ENCODE measurements at places on chromosomes 1 and 21. TPM values are rescaled to one million over a fixed set of nuclear protein-coding genes. Genes with fewer than 3 reads are reported as not detected.

The BCL10 gene
- 52.5 TPM for total RNA-seq

The PTPN22 gene
- 26.1 TPM for total RNA-seq

The SIK1 gene
- total RNA-seq, result 20.2 TPM

GRCh38 chr1:78607334-78607927 lies 12.8 kb upstream of the IFI44L start:
- DNase-seq, result no peak

DNA sequence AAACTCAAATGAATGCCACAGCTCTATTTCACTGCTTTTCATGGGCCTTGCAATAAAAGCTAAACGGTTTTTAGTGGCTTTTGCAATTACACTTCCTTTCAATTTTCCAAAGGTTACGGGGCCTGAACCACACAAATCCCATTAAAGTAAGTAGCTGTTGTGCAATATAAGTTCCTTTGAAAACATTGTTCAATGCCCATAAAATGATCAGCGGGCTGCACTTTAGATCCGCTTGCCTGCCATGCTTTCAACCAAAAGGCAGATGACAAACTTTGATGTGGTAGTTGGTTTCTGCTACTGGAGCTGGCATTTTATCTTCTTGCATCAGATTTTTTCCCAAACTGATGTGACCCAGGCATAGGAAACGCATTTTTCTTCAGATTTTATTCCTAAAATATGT lies 50.2 kb downstream of the PRRX1 start:
- DNase-seq, result no peak

GRCh38 chr21:36038701-36039497 lies 21.4 kb downstream of the SETD4 start:
- DNase-seq, result no peak

GRCh38 chr1:240635466-240636256 lies 23.7 kb upstream of the GREM2 start:
- no peak for DNase-seq

DNA sequence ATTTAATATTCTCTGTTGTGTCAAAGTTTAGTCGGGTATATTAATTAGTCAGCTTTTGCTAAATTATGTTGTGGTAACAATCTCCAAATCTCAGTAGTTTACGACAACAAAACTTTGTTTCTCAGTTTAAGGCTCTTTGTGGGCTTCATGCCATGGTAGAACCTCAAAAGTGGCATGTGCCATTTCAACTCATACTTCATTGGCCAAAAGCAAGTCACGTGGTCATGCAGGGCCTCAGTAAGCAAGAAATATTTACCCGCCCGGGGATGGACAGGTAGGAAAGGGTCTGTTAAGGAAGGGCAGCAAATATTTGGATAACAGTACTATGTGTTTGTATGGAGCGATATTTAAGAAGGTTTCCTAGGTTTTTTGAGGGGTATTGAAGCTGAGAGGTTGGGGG lies 38.6 kb downstream of the ITSN1 start:
- DNase-seq, result no peak

DNA sequence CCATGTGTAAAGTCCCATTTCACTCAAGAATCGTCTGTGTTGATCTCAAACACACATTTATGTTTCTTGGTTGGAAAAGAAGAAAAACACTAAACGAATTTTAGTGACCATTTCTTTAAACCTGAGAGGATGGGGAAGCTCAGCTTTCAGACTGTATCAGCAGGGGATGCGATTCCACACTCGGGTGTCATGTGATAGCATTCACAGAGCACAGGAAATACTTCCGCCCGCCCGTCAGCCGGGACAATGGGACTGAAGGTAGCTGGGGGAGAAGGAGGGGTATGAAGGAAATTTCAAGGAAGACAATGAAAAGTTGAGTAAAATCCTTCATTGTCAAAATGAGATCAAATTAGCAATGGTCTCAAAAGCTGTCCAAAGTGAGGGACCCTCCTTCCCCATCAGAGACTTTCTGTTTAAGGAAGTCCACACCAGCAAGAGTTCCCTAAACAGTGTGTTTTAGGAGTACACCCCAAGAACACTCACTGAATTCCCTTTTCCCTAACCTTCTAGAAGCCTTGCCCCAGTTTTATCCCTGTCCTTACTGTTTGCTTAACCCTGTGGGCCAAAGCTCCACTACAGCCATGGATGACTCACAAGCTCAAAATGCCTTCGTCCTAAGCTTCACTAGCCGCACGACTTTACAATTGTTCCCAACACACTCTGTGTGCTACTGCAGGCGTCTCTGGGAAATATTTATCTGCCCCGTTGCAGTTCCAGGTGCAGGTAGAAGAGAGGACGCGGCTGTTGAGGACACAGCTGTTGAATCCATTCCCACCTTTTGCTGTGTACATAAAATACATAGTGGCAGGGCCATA lies 51.4 kb upstream of the SIM2 start:
- DNase-seq, result no peak

DNA sequence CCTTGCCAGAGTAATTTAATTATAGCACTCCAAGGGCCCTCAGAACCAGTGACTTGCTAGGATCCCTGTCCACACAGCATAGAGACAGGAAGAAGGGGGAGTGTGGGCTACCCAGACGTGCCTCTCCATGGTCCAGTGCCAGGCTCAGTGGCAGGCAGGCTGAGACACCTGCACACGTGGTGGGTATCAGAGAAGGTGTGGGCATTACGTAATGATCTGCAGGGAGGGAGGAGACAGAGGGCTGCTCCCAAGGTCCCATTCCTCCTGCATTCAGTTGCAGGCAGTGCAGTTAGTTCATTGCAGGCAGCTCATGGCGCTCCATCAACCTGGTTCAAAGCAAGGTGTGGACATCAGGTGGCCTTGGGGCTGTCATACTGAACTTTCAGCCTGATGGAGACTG lies 49.9 kb downstream of the C8B start:
- DNase-seq, result no peak

DNA sequence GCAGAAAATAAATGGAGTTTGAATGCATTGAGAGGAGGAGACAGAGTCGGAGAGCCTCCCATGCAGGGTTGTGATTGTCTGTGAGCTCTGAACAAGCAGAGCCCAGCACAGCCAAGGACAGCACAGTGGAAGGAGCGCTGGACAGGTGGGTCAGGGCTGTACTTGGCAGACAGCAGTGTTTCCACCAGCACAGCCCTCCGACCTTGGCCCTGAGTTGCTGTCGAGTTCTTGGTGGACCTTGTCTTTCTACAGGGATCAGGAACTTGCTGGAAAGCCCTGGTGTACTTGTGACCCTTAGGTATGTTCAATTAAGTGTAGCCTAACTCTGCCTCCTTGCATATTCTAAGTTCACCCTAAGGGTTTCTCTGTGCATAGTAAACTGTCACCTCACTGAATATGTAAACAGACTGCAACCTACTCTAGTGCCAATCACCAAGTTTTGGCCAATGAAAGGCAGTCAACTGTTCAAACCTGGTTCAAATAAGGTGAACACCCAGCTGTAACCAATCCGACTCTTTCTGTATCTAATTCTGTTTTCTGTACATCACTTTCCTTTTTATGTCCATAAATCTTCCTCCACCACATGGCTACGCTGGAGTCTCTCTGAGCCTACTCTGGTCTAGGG lies 86.6 kb upstream of the SLC25A33 start:
- DNase-seq, result no peak

DNA sequence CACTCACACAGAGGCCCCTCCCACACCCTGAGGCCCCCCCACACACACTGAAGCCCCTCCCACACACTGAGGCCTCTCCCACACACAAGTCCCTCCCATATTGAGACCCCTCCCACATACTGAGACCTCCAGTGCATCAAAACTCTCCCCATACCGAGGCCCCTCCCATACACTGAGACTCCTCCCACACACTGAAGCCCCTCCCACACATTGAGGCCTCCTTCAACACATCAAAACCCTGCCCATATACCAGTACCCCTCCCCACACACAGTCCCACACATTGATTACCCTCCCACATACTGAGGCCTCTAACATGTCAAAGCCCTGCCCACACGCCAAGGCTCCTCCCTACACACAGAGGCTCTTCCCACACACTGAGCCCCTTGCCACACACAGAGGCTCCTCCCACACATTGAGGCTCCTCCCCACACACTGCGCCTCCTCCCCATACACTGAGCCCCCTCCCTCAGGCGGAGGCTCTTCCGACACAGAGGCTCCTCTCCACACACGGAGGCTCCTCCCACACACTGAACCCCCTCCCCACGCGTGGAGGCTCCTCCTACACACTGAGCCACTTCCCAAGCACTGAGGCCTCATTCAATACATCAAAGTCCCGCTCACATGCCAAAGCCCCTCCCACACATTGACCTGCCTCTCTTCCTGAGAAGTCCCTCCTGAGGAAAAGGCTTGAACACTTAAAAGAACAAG lies 392.3 kb downstream of the CAMTA1 start:
- no peak for DNase-seq

DNA sequence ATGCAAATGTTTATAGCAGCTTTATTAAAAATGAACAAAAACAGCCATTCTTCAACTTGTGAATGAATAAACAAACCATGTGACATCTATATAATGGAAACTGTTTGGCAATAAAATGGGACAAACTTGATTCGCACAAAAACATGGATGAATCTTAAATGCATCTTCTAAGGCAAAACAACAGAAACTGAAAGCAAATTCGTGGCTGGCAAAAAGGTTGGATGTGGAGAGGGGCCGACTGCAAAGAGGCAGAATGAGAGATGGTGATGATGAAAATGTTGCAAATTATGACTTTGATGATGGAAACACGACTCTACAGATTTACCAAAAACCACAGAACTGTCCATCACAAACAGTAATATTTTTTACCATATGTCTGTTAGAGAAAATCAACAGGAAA lies 327.0 kb upstream of the NR5A2 start:
- no peak for DNase-seq

- DNase-seq, result no peak
Observed at GRCh38 chr1:8494681-8495080, 176.8 kb downstream of the SLC45A1 start.

GRCh38 chr1:22428672-22429071 lies 23.0 kb upstream of the ZBTB40 start:
- no peak for DNase-seq

DNA sequence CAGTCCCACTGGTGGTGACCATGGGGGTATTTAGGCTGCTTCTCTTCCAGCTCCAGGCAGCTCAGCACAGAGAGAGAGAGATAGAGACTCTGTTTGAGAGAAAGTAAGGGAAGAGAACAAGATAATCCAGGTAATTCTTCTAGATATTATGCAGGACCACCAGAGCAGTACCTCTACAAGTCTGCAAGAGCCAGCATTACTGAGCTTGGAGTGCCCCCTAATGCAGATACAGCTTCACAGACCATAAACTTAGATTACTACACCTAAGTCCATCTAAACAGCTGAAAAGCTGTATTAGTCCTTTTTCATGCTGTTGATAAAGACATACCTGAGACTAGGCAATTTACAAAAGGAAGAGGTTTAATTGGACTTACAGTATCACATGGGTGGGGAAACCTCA lies 570.3 kb downstream of the LRRIQ3 start:
- no peak for DNase-seq

GRCh38 chr1:89527750-89528381 lies 3.2 kb downstream of the LRRC8B start:
- no peak for DNase-seq
